ENCODE measurements at places on chromosomes 13 and 19.

- DNase-seq = no peak
These were observed 557.0 kb downstream of the SLITRK1 start for GRCh38 chr13:83325125-83325853.

GRCh38 chr13:45812695-45813372, 38.7 kb downstream of the SIAH3 start:
- no peak for DNase-seq

- no peak for DNase-seq
These were observed 17.7 kb downstream of the EPN1 start for GRCh38 chr19:55692681-55693081.

DNA sequence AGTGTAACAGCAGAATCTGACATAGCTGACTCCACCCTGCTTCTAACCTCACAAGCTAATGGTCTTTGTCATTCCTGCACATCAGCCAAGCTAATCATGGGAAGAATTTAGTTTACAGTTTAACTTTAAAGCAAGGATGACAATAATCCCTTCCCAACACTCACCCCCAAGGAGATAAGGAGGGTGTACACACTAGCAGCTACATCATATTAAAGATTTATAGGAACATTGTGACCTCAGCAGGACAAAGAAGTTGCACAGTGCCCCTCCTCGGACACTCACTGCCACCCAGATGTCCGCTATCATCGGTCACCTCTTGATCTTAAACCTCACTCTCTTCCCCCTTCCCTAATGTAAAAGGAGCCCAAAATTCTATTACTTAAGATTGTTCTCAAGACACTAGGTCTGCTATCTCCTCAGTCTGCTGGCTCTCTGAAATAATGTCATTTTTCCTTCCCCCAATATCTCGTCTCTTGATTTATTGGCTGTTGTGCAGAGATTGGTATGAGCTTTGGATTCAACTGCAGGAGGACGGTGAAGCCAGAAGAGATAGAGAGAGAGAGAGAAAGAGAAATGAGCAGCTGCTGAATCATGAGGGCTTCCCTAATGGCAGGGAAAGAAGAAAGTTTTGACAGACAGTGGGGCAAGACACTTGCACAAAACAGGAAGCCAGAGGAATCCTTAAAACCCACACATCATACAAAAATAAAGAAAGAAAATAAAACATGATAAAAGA, 17.5 kb upstream of the FFAR2 start:
- DNase-seq = no peak

DNA sequence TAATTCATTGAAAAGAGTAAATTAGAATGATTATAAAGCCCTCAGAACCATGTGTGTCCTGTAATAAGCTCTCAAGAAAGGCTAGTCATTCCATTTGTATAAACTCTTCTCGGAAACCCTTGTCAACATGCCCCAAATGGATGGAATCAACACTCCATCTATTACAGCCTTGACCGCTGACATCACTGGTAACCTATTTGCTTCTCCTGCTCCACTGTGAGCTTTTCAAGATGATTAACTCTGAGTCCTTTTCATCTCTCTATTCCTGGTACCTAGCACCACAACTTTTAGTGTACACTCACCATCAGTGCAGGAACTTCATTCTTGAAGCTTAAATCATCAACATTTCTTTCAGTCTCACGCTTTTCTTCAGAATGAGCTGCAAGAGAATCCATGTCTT, 612.0 kb downstream of the DCT start:
- DNase-seq = no peak

GRCh38 chr19:13093407-13094105, 9.1 kb downstream of the LYL1 start:
- peak; percentile 63 for DNase-seq

DNA sequence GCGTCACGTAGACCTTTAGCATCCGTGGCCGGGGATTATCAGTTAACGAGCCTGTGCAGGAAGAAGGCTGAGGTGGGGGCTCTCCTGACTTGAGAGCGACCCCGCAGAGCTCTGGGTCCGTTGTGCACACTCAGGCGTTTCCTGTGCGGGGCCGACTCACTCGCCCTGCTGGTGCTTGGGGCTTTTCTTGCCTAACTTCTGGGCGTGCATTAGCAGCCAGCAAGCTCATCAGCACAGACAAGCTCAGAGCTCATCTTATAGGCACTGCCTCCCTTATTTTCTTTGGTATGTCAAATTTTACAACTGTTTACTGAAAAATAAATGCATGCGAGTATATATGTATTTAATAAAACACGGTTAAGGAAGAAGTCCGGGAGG, 23.7 kb downstream of the ADPRHL1 start:
- no peak for DNase-seq

DNA sequence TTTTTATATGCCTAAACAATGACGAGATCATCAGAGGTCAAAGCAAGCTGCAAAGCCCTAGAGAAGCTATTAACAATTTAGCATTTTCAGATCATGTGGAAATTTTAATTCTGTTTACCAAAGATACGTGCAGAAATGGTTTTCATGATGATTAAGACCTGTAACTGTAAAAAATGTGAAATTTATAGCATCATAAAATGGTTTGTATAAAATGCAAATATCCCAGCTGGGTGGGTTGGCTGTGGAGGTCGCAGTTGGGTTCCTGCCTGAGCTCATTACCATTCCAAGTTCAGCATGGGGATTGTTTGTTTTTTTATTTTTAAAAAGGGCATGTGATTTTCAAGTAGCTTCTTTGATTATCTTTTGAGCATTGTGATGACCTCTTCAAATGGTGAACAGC, 47.9 kb upstream of the SIAH3 start:
- no peak for DNase-seq

GRCh38 chr19:43774103-43774939, 6.5 kb downstream of the KCNN4 start:
- no peak for DNase-seq

GRCh38 chr19:27775395-27775794, 1437.6 kb downstream of the UQCRFS1 start:
- no peak for DNase-seq

GRCh38 chr19:5922161-5922545, 8.1 kb downstream of the CAPS start:
- no peak for DNase-seq

DNA sequence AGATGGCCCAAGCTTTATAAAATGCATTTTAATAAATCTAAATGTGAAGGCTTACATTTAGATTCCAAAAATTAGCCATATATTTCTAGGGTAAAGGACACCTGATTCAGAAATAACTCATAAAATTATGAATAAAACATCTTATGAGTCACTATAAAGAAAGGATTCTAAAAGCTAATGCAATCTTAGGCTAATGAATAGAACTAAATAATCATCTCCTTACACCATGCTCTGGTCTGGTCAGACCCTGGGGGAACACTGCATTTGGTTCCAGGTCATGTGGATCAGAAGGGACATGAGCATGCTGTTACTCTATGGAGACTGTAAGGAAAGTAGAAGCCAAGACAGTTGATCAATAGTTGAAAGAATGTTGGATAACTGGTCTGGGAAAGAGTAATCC, 370.4 kb downstream of the NDFIP2 start:
- no peak for DNase-seq

- no peak for DNase-seq
These were observed 154.4 kb downstream of the EFNB2 start for GRCh38 chr13:106381091-106381490.

GRCh38 chr19:19319732-19320360, 463 bp downstream of the SUGP1 start:
- no peak for DNase-seq

- no peak for DNase-seq
These were observed 111.6 kb upstream of the OBI1 start for GRCh38 chr13:78770601-78771000.

GRCh38 chr13:52405767-52406494, at the start of gene THSD1:
THSD1 (minus strand) TSS chr13:52406172; CDS start chr13:52402600, 3,572 bp downstream.
- DNase-seq = no peak

GRCh38 chr19:48111280-48111679, 663 bp upstream of the PLA2G4C start:
- no peak for DNase-seq

DNA sequence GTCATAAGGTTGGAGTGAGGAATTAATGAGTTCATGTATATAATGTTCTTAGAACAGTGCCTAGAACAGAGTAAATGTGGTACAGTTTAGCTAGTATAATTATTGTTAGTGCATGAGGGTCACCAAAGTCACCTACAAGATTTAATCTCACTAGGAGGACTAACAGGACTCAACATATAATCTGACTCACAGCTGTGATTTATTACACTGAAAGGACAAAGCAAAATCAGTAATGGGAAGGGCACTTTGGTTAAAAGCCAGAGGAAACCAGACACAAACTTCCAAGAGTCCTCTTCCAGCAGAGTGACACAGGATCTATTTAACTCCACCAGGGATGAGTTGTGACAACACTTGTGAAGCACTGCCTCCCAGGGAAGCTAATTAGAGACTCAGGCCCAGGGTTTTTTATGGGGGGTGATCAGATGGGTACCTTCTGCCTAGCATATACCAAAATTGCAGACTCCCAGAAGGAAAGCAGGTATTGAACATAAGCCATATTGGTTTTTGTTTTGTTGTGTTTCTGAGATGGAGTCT, 341.2 kb upstream of the DACH1 start:
- DNase-seq = no peak

GRCh38 chr13:80782441-80782840, 441.5 kb upstream of the SPRY2 start:
- no peak for DNase-seq

DNA sequence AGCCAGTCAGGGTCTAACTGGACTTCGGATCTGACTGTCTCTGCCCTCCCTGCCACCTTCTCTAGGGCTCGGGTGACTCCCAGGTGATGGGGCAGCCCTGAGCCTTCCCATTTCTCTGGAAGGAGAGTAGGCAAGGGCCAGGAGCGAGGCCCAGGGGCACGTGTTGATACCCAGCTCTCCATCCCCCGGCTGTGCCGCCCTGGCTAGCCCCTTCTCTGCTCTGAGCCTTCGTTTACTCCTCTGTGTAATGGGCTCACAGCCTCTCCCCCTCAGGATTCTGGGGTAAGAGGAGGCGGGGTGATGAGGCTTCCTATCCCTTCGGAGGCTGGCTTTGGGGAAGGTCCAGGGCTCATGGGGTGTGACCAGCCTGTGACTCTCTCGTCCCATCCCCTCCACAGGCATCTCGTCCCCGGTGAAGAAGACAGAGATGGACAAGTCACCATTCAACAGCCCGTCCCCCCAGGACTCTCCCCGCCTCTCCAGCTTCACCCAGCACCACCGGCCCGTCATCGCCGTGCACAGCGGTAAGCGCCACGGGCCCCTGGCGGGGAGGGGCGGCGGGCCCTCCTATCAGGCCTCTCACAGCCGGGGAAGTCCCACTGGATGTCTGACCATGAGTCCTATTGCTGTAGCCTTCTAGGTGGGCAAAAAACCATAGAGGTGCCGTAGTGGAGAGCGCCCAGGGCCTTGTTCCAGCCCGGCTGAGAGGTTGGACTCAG, 31.6 kb downstream of the SMIM24 start:
- DNase-seq = no peak

- DNase-seq = no peak
These were observed 48.3 kb downstream of the MAP4K1 start for GRCh38 chr19:38569368-38569983.

DNA sequence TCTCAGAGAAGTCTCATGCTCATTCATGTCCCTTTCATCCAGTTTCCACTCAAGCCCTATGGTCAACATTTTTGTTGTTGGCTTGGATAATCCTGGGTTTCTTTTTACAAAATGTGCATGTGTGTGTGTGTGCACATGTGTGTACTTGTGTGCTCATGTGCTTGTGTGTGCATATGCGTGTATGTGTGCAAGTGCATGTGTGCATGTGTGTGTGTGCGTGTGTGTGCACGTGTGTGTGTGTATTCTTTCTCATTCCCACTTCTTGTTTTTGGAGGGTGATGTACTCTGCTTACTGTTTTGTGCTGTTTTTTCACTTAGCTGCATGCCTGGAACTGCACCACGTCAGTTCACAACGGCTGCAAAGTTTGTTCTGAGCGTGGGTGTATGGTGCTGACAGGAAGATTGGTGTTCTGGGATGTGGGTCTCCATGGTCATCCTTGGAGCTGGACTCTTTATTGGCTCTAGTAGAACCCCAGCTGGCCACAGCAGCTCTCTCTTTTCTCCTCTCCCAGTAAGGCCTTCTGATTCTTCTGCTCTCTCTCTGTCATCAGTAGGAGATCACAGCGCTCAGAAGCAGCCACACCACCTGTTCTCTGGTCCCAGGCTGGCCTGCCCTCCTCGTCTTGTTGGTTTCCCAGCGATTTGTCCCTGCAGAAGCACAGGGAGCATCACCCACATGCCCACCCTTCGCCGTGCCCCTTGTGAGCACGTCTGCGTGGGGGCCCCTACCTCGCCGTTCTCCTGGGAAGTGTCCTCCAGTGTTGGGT, 60.8 kb downstream of the SOX1 start:
- no peak for DNase-seq

DNA sequence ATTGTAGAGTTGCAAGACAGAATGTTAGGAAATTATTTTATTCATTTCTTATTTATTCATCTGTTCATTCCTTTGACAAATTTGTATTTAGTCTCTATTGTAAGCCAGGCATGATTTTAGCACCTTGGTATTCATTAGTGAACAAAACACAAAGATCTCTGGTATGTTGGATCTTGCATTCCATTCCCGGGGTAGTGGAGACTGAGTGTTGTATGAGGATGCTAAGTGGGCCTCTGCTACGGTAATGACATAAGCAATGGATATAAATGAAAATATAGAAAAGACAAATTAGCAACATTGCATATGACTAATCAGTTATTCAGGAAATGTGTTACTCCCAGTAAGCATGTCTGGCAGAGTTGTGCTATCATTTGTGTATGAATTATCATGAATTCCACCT, 449.3 kb downstream of the PCDH17 start:
- no peak for DNase-seq

DNA sequence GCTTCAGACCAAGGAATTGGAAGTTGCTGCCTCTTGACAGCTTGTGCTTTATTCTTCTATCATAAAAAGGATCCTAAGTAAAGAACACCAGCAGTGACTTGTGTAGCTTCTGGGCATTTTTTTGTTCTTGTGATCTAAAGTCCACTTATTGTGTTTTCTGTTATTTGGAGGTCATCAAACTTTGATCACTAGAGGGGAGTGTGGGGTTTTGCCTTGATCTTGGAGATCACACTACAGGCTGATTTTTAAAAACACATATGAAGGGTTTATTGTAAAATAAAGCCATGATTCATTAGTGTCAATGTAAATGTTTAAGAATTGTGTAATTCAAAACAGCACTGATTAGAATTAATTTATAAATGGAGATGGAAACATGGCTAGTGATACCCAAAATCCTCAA, 328.7 kb upstream of the EDNRB start:
- DNase-seq = no peak

- DNase-seq = no peak
These were observed 425.1 kb downstream of the EFNB2 start for GRCh38 chr13:106110241-106110855.

DNA sequence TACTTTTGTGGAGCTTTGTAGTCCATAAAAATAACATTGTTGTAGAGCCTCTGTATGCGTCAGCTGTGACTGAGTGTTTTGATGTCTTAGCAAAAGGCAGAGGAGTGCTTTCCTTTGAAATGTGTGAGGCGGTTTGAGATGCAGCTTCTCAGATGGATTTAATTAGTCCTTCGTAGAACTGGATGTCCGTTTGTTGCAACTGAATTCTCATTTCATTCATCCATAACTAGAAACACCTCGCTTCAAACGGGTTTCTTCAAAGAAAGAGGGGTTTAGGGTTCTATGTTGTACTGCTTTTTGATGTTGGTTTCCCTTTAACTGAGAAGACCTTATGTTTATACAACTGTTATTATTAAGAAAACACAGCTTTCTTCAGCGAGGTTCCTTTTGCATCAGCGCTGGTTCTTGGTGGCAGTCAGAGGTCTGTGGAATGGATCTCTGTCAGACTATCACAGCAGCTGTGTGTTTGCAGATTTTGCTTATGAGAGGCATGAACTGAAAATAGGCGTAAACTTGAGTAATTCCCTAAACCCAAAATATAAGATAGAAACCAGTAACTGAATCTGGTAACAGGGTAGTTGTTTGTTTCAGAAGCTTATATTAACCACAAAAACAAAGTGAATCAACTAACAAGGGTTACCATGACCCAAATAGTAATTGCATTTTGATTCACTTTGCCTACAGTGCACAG, 194.4 kb downstream of the GGACT start:
- no peak for DNase-seq
